ENCODE measurements at places on chromosomes 6 and 20. TPM values are rescaled to one million over a fixed set of nuclear protein-coding genes. Genes with fewer than 3 reads are reported as not detected.

GRCh38 chr6:31896856-31897611, 464 bp downstream of the EHMT2 start:
- no peak for DNase-seq

- peak; percentile 43 for DNase-seq
These were observed 16.1 kb downstream of the BPIFB1 start for GRCh38 chr20:33299111-33299603.

SYCP2 gene
- total RNA-seq = 0.26 TPM

OR12D3 gene
- total RNA-seq = not detected

DNA sequence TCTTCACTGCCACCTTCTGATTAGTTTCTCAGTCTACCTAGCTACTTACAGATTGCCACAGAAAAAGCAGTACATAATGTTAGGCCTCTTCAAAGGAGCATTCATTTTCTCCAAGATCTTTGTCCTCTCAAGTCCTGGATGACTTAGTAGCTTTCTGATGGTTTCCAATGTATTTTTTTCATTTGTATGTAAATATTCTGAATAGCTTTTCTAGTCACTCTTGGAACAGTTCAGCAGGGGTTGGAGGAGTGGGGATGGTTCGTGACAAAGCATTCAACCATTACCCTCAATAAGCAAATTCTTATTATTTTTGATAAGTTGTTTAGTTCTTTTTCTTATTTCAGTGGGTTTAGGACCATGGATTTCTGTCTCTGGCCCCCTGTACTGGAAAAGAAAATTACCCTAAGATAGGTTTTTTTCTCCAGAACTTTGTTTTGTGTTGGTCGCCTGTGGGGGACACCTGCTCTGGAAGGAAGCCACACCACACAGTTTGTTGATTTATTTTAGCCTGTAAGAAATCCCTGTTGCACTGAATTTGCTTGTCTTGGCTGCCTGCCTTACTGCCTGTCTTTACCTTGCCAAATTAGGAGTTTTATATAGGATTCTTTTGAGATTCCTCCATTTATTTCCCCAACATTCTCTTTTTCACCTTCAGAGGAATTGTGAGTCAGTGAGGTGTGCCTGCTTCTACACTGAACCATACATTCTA, 247.9 kb downstream of the RFPL4B start:
- no peak for DNase-seq

GRCh38 chr6:14732844-14733757, 512.8 kb upstream of the JARID2 start:
- DNase-seq = peak; percentile 60

DNA sequence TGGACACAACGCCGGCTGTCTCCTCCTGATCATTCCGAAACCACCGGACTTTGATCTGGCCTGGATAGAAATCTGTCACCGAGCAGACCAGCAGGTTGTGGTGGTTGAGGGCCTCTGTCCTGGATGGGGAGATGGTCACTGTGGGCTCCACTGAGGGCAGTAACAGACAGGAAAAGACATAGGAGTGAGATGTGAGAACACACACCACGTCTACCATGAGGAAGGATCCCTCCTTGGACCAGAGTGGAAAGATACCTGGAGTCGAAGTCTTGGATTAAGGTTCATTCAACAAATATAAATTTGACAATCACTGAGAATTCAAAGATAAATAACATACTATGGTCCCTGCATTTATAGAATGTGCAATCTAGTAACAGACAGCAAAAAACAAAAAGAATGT, 4.4 kb downstream of the HLA-DQB1 start:
- DNase-seq = no peak

CALHM4 gene
- total RNA-seq = not detected

AVP gene
- total RNA-seq = not detected

GRCh38 chr20:23296841-23297701, 53.5 kb upstream of the NXT1 start:
- DNase-seq = no peak

JPH2 gene
- total RNA-seq = 3.1 TPM
